ENCODE measurements at places on chromosomes 7 and 10.

DNA sequence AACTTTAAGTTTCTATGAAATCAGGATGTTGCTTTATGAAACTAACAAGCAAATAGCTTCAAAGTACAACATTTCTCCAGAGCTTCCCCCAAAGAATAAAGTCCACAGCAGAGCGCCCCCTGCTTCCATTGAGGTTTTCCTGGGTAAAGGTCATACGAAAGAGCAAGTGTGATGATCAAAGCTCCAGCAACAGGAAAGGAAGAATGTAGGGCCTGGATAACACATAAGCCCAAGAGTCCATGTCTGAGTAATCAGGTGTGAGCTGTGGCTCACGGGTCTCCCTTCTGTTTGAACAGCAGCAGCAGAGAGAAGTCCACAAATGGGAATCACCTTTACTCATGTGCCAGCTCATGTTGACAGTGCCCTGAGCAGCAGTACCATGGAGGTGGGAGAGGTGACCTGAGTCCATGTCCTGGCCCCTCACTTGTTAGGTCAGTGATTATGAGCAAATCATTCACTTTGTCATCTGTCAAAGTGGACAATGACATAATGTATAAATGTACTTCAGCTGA lies 50.5 kb downstream of the MRPL32 start:
- no peak for DNase-seq

DNA sequence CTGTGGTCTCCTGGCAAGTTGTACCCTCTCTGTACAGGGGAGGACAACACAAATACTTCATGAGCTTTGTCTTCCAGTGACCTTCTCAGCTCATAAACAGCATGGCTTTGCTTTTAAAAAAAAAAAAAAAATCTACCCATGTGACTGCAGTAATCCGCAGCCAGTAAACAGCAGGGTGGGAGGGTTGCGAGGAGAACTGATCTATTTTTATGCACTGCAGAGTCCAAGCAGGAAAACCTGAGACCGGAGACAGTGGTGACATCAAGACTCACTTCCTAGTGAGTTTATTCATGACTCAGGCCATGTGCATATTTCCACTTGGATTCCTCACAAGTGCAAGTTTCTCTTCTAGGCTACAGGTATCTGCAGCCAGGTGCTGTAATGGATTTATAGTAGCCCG lies 127.9 kb downstream of the NRF1 start:
- DNase-seq = no peak

DNA sequence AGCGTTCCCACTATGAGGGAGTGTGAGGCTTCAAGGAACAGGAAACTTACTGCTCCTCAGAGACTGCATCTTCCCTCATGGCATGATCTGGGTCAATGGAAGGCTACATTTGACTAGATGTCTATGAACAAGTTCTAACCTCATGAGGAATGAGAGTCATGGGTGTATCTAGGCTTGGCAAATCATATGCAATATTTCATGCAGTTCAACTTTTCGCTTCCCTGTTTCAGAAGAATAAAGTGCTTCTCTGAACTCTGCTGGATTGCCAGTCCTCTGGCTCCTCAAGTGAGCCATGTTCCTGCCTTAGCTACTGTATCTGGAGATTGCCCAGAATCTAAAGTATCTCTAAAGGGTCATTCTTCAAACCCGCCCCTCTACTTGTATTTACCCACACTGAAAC lies 54.3 kb upstream of the SEMA3A start:
- DNase-seq = peak; percentile 29

GRCh38 chr10:3671386-3671955 lies 113.5 kb downstream of the KLF6 start:
- no peak for DNase-seq

- no peak for DNase-seq
These were observed 21.9 kb upstream of the NEUROD6 start for GRCh38 chr7:31362401-31362800.

GRCh38 chr7:159197066-159197975 lies 52.7 kb upstream of the VIPR2 start:
- no peak for DNase-seq

DNA sequence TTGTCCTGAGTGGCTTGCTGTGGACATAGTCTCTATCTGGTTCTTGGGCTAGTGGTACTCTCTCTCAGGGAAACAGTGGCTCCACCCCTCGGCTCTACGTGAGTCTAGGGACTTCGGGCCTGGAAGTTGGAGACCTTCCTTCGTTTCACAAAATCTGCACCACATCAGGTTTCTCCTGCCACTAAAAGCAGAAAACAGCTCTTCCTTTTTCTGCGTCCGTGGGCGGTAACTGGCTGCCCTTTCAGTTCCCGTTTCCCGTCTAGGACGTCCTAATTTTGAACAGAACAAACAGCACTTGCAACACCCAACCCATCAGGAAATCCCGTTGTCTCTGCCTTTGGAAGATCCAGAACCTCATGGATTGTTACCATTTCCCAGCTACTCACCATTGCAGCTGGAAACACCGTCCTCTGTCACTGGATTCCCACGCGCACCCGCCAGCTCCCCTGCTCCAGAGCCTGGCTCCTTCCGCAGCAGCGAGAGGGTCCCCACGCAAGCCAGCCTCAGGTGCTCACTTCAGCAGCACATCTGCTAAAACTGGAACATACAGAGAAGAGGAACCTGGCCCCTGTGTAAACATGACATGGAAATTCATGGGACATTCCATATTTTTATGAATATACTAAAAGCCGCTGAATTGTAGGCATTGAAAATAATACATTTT lies 311.4 kb upstream of the AKR1E2 start:
- DNase-seq = no peak

DNA sequence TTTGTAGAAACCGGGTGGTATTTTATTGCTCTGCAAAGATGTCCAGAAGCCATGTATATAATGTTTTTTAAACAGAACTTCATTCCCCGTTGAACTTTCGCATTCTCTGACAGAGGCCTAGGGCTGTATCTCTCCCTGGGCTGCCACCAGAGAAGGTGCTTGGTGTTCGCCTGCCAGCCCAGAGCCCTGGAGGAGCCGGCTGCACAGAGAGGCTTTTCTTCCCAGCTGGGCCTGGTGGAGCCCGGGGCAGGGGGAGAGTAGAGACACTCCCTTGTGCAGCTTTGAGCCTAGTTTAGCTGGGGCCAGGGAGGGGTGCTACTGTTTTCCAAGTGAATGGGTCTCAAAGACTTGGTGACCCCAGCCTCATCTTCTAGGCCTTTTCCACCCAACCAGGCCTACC lies 13.6 kb upstream of the TRIM8 start:
- no peak for DNase-seq

DNA sequence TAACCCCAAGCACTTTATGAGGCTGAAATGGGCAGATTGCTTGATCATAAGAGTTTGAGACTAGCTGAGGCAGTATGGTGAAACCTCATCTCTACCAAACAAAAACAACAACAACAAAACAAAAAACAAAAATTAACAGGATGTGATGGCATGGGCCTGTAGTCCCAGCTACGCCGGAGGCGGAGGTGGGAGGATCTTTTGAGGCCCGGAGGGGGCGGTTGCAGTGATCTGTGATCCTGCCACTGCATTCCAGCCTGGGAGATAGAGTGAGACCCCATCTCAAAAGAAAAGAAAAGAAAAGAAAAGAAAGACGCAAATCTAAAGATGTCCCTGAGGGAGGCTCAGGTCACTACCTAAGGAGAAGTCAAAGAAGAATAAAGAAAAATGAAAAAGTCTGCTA lies 35.3 kb upstream of the AGR2 start:
- DNase-seq = no peak

Measured in lung (tissue), 17 donors.